Brain pericyte (primary cell): ENCODE measurements at places on chromosomes 2 and 18.

DNA sequence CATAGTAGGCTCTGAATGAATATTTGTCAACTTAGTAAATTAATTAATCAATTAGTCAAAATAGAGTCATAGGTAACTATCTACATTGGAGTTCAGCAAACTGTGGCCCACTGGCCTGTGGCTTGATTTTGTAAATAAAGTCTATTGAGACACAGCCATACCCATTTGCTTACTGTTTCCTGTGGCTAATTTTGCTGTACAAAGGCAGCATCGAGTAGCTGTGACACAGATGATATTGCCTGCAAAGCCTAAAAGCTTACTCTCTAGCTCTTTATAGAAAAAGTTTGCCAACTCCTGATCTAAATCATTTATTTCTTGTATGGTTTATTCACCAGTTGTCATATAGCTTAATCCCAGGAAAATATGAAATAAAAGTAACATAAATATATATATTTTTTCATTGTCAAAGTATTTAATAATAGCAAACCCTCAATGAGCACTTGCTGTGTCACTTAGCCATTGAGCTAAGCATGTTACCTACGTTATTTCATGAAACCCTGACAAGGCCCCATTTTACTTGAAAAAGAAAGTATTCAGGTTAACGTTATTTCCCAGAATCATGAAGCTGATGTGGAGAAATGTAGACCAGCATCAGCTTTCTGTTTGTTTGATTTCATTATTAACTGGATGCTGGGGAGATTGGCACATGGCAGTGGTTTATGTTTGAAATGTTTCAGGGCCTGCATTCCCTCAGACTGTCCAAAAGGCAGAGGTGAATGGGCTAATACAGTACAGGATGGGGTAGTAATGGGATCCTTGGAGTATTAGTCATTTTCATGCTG, 69.6 kb downstream of the ICOS start:
- no peak for DNase-seq

DNA sequence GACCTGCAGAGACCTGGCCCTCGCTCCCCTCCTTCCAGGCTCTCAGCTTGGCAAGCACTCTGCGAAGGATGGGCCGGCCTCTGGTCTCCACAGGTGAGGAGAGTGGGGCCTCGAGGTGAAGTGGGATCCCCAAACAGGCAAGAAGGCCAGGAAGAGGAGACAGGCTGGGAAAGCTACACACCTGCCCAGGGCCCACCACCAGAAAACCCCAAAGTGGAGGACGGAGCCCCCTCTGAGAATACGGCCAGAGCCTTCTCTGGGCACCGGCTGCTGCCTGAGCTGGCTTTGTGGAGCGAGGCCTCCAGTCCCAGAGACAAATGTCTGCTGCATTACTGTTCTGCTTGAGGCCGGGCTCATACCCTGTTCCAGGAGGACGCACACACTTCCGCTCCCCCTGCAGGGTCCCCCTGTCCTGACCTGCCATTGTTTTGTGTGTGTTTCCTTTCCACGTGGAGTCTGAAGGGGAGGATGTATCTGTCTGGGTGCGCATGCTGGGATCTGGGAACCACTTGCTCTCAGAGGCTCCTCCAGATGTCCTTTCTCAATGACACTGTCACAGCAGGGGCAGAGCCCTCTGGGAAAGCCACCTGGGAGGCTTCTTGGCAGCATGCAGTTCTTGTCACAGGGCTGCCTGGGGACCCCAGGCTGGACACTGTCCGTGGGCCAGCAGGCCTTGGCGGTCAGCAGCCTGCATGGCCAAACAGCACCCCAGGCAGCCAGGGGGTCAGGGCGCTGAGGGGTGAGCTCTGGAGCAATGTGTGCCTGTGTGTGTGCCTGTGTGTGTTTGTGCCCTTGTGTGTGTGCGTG, 20.8 kb downstream of the KCNF1 start:
- no peak for DNase-seq

DNA sequence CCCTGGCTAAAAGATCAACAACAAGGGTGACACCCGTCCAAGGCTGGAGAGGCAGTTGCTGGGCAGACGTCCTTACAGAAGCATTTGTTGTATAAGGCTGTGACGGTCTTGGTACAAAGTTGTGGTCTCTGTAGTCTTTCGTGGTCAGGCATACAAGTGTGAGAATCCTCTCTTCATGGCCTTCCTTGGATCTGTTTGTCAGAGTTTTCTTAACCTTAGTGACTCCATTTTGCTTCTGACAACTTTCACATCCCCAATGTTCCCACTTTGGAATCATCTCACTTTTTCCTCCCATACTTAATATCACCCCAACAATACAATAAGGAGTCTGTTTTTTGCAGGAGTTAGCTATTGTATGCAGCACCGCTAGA, 72.7 kb upstream of the ZCCHC2 start:
- no peak for DNase-seq

DNA sequence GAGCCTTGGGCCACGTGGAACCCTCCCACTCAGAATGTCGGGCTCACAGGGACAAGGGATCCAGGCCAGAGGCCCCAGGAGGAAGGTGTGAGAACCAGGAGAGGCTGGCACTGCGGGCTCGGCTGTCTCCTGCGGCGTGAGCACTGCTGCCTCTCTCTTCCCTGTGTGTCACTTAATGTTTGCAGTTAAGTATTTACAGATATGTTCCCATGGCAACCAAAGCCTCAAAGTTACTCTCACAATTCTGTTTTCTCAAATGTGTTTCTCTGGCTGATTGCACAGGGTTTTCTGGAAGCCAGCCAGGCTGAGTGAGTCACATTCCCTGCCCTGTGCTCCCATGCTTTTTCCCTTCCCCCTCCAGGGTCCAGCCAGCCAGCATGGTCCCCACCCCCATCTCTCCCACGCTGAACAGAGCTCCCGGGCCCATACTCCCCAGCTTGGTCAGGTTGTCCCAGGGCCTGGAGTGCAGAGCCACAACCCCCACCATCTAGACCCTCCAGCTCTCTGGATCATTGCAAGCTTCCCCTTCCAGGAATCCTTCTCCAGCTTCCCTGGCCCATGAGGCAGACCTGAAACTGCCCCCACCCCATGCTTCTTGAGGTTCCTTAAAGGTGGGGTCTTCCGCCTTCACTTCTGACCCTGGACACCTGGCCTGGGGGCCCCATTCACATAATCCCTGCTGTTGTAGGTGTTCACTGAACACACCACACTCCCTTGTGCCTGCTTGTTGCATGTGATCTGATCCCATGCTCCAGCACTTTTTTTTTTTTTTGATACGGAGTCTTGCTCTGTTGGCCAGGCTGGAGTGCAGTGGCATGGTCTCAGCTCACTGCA, 265.9 kb downstream of the CELF4 start:
- DNase-seq: peak; percentile 81

- no peak for DNase-seq
These were observed 198.9 kb downstream of the NEDD4L start for GRCh38 chr18:58242968-58243367.

DNA sequence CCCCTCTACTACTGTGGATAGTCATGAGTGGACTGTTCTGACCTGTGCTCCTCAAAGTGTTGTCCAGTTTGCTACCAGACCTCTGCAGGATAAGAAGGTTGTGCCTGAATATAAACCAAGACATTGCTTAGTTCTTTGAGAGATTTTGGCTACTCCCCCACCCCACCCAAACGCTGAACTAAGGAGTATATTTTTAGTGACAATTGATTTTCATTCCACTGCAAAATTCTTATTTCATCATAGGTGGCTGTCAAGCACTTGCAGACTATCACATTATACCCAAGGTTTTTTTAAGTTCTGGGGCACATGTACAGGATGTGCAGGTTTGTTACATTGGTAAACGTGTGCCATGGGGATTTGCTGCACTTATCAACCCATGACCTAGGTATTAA, 13.4 kb downstream of the DUSP19 start:
- DNase-seq: no peak
